Immature natural killer cell (primary cell): ENCODE measurements at places on chromosomes 5 and 9.

DNA sequence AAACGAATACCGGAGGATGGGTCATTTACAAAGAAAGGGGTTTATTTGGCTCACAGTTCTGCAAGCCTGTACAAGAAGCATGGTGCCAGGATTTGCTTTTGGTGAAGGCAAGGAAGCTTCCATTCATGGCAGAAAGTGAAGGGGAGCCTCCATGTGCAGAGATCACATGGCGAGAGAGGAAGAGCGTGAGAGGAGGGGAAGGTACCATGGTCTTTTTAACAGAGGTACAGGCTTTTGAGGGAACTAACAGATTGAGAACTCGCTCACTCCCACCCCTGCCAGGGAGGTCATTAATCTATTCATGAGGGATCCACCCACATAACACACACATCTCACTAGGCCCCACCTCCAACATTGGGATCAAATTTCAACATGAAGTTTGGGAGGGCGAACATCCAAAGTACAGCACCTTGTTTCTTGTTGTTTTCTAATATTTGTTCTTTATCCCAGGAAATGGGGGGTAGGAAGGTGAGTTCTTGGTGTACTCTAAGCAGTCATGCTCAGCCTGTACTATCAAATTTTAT, 18.5 kb downstream of the TMC1 start:
- DNase-seq: no peak

- no peak for DNase-seq
Observed at GRCh38 chr5:56140073-56140472, 93.1 kb downstream of the ANKRD55 start.

GRCh38 chr5:54360925-54361662, 50.7 kb upstream of the ARL15 start:
- no peak for DNase-seq

DNA sequence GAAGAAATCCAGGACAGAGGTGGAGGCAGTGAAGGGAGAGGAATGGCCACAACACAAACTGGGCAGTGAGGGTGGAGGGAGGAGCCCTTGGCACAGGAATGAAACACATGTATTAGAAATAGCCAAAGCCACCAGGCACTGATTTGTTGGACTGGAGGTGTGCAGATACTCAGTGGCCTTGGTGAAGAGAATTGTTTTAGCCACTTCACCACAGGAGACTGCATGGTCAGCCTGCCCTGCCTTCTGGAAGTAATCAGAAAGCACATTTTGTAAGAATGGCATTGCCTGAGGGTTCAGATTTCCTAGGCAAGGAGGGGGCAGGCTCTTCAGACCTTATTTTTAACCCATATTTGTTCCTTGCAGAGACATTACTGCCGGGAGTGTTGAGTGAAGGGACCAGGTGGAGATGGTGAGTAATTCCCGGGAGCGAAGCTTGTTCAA, 2.2 kb downstream of the SGCD start:
- DNase-seq: no peak

DNA sequence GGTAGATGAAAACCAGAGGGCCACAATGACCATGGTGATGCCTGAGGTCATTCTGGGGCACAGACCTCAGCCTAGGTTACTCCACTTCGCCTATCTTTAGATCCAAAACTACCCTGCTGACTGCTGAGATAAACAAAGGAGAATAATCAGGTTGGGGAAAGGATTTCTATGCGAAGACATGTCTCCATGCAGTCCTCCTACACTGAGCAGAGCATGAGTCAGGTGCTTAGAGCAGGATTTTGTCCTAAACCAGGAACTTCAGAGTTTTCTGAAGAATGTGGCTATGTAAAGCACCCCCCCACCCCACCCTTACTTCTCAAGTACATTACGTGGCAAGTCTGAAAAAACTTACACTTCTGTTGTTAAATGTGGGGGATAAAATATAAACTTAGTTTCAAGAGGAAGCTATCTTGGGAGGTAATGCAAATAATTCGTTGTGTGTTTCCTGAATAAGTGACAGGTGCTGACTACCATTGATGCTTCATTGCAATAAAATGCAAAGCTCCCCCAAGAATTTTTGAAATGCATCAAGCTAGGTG, 19.4 kb downstream of the PDCD1LG2 start:
- DNase-seq: no peak

DNA sequence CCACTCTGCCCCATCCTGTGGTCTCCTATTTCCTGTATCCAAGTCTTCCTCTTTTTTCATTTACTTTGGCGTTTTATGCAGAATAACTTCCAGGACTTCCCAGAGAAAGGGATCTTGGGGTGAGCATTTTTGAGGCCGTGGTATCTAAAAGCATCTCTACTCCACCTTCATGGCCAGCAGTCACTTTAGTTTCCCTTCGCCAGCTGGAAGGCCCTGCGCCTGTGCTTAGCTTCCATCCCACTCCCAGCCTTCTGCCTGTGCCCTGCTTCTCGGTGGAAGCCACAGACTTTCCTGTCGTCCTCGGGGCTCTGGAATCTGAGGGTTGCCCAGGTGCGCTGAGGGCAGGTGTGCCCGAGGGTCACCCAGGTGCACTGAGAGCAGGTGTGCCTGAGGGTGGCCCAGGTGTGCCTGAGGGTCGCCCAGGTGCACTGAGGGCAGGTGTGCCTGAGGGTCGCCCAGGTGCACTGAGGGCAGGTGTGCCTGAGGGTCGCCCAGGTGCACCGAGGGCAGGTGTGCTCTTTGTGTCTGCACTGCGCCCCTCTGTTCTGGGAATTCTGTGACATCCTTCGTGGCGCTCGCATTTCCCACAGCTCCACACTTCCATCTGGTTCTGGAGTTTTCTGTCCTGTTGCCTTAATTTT, 32.4 kb upstream of the LRRC14B start:
- no peak for DNase-seq
